Suppressor macrophage (primary cell): ENCODE measurements at places on chromosomes 1 and 21.

DNA sequence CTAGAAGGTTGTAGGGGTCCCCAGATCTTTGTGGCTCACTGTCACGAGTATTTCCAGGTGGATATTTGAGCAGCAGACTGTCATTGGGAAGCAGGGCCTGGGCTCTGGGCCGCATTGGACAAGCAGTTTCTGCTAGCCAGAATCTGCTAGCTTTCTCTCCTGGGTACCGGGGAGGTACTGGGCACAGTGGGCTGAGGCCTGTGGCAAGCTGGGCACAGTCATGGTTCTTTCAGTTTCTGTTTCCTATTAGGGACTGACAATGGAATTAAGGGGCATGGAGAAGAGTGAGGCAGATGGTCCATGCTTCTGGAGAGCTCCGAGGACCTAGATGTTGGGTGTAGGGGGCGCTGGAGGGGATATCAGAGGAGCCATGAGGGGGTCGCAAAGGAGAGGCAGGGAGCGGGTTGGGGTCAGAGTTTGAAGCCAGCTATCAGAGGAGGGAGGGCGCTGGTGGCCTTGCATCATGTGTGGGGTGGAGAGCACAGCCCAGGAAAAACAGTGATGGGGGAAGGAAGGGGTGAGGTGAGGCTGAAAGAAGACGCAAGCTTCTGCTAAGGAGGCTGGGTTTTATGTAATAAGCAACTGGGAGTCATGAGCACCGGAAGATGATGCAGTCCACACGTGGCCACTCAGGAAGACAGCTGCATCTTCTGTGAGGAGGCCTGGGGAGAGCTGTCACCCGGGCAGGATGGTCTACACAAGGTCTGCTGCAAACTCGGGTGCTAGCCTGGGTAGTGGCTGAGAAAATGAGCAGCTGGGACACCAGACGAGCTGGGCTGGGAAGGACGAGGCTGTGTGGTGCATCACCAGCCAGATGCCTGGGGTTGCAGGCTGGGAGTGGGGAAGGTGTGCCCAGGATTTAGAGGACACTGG lies 72.7 kb downstream of the IER5 start:
- peak; percentile 78 for DNase-seq

- DNase-seq, result peak; percentile 82
These were observed 38.1 kb downstream of the TNFRSF9 start for GRCh38 chr1:7902478-7903085.

- DNase-seq, result no peak
These were observed 1.1 kb downstream of the IL24 start for GRCh38 chr1:206898089-206898914.

GRCh38 chr1:63915121-63915520 lies 141.3 kb downstream of the ROR1 start:
- peak; percentile 7 for DNase-seq

DNA sequence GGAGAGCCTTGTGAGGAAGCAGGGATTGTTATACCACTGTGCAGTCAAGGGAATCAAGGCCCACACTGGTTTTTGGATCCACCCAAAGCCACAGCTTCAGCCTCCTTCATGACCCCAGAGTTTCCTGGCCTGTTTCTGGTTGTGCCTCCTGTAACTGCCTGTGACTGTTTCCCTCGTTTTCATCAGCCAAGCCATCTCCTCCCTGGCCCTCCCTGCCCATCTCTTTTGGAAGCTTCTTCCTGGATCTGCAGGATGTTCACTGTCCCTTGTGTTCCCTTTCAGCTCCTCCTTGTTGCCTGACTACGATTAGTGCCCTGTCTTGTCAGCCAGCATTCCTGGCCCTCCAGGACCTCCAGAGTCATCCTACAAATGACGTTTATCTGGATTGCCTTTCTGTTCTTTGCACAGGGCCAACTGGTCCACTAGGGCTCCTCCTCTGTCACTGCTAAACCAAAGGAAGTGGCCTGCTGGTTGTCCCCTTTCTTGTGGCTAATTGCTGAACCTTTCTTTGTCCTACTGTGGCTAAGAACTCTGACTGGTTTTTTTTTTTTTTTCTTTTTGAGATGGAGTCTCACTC lies 17.9 kb downstream of the SFT2D2 start:
- DNase-seq, result no peak

DNA sequence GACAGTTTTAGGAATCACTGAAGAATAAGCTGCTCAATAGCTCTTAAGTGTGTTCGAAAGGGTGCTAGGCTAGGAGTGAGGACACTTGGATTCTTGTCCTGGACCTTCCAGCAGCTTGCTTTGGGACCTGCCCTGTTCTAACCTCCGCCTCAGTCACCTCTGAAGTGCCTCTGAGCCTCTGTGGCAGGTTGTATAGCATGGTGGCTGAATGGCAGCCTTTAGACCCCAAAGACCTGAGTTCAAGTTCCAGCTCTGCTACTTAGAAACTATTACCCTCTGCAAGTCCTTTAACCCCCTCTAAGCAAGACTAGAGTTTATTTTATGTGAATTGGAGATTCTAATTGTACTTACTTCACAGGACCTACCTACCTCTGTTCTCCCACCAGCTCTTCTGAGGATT lies 81.5 kb downstream of the RRAGC start:
- no peak for DNase-seq

- peak; percentile 84 for DNase-seq
These were observed 64.0 kb downstream of the SLC19A1 start for GRCh38 chr21:45478115-45478801.

DNA sequence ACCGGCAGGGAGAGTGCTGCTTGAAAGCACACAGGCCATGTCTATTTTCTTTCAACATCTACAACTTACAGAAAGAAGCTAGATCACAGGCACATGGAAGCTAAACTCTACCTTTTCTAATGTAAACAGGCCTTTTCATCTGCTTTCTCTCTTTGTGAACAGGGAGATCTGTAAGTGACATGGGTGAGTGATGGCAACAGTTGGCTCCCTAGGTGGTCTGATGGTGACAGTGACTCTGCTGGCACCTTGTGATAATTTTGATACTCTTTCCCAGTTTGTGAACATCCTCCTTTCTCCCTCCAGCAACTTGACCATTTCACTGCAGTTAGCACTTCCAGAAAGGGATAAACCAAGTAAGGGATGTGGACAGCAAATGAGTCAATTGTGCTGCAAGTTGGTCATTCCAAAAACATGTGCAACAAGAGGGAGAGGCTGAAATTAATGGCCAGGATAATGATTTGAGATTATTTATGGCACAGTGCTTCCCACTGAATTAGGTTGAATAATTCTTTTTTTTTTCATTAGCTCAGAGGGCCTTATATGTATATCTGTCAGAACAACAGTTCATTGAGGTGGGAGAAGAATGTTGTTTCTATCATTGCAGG lies 89.5 kb downstream of the XCL2 start:
- no peak for DNase-seq

DNA sequence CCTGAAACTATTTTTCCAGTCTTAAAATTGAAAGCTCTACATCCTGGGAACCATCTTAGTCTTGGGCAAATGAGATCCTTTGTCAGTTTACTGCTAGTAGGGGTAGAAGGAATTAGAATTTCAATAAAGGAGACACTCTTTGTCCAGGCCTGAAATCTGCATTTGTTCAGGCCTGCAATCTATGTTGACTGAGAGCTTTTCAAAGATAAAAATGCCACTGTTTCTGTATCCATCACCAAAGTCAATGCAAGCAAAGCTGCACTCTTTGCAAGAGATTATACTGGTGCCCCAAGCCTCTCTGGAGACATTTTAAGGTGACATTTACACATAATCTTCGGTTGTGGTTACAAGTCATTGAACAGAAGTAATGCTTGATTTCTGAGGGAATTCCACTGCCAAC lies 135.7 kb downstream of the CTH start:
- no peak for DNase-seq

DNA sequence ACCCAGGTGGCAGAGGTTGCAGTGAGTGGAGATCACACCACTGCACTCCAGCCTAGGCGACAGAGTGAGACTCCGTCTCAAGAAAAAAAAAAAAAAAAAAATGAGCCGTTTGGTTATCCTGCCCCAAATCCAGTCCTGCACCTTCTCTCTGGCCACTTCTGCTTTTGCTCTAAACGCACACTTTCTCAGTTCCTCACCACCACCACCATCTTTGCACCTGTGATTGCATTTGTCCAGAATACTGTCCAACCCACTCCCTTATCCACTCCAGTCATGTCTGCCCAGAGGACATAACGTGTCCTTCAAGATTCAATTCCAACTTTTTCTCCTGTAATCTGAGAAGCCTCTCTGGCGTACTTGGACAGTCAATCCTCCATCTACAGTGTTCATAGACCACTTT lies 2.2 kb upstream of the NEK2 start:
- DNase-seq, result no peak
